ENCODE measurements at places on chromosomes 12 and 14.

DNA sequence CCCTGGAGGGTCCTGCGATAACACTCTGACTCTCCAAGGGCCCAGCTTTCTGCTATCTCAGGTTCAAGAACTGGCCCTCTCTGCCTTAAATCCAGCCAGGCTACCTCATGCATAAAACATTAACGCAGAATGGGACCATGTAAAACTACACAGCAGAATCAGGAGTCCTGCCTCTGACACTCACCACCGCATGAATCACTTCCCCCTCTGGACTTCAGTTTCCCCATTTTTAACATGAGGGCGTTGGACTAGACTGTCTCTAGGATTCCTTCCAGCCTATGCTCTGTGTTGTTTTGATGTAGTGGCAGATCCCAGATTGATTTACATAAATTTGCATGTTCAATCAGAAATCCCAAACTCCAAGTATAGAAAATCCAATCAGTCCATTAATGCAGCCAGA, 3.3 kb downstream of the NCKAP5L start:
- no peak for DNase-seq

DNA sequence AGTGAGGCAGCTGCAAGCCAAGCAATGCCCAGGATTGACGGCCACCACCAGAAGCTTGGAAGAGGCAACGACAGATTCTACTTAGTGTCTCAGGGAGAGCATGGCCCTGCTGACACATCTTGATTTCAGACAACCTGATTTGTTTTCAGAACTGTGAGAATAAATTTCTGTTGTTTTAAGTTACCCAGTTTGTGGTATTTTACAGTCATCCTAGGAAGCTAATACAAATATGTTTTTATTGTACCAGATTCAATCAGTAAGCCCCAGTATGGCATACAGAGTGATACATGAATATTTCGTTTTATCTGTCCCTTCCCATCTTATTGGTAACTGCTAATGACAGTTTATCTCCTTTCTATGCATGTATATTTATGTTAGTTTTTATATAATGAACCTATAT, 62.3 kb downstream of the SAMD4A start:
- no peak for DNase-seq

- DNase-seq: no peak
Measured at GRCh38 chr14:103398427-103399195, 13.4 kb downstream of the MARK3 start.

DNA sequence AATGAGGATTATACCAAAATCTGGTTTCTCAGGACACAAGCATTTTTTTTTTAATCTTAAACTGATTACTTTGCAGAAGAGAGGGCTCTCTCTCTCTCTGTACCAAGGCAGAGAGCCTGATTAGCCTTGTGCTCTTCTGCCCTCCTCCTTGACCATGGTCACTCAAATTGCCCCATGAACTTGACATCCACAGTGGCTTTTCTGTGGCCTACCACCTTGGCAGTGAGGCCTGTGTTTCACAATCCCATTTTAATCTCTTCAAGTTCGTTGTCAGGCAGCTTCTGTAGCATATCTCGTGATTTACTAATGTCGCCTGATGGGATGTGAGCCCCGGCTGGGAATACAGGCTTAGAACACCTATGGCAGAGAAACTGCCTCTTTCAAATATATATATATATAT, 30.7 kb upstream of the PWP1 start:
- no peak for DNase-seq

DNA sequence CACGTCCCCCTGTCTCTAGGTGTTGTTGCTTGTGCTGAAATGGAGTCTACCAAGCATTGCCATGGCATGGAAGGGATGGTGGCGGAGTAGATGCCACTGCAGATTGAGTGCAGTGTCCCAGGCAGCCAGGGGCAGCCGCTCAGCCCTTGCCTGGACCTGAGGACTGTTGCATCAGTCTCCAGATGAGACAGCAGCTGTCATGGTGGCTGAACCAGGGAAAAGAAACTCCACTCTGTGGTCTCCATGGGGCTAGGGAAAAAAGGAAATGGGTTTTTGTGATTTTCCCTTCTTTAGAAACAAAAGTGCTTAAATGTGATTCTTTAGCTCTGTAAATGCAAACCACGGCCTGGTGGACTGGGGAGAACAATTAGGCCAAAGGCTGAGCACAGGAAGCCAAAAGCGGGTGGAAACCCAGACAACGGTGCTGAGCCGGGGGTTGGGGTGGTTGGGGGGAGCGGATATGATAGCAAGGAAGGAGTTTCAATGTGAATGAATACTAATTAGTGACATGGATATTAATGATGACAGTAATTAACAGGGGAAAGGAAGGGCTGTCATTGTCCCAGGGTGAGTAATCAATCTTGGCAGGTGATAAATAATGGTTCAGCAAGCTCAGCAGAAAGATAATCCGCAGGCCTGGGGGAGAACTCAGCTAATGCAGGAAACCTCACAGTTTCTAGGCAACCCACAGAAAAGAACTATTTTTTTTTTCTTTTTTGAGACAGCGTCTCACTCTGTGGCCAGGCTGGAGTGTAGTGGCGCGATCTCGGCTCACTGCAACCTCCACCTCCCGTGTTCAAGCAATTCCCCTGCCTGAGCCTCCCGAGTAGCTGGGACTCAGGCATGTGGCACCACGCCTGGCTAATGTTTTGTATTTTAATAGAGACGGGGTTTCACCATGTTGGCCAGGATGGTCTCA, 442.6 kb downstream of the DPF3 start:
- peak; percentile 11 for DNase-seq
